ENCODE measurements at places on chromosomes 5 and 9. TPM values are rescaled to one million over a fixed set of nuclear protein-coding genes. Genes with fewer than 3 reads are reported as not detected.

Gene FLT4
- polyA plus RNA-seq = 8.4 TPM

Gene FOXD4L6
- not detected for polyA plus RNA-seq

Gene OR1J2
- polyA plus RNA-seq = not detected

Gene SLC25A2
- not detected for polyA plus RNA-seq

Gene FBXO38
- polyA plus RNA-seq = 16.6 TPM

Gene C9orf153
- polyA plus RNA-seq = not detected

Gene TAF9
- polyA plus RNA-seq = 43.9 TPM

Gene NOXA1
- polyA plus RNA-seq = 3.0 TPM

Gene PCDHB15
- 7.3 TPM for polyA plus RNA-seq

Gene SLC6A3
- 0.77 TPM for polyA plus RNA-seq

Gene DBH
- 0.98 TPM for polyA plus RNA-seq

Gene CNTNAP3B
- 14.0 TPM for polyA plus RNA-seq

Gene STPG3
- polyA plus RNA-seq = not detected

Gene CCDC192
- 0.41 TPM for polyA plus RNA-seq

Gene CXCL14
- 107 TPM for polyA plus RNA-seq

Gene TSSK1B
- not detected for polyA plus RNA-seq

Gene AGXT2
- 0.05 TPM for polyA plus RNA-seq

Gene RABEPK
- 24.4 TPM for polyA plus RNA-seq

Gene ADRB2
- polyA plus RNA-seq = 1.6 TPM

Gene PDCD1LG2
- polyA plus RNA-seq = 0.81 TPM

Gene SOHLH1
- not detected for polyA plus RNA-seq

Gene EIF4EBP3
- polyA plus RNA-seq = 33.2 TPM

Gene ZNF366
- polyA plus RNA-seq = 3.3 TPM

Gene GPX8
- 20.5 TPM for polyA plus RNA-seq

Gene ST6GALNAC4
- 35.1 TPM for polyA plus RNA-seq

Gene LCNL1
- 0.30 TPM for polyA plus RNA-seq

Gene PNPLA7
- polyA plus RNA-seq = 6.4 TPM

Gene FSTL4
- 4.0 TPM for polyA plus RNA-seq

Data from urinary bladder (tissue), 4 donors.